ENCODE measurements at places on chromosomes 7 and 10.

GRCh38 chr10:3503299-3503698, 281.7 kb downstream of the KLF6 start:
- DNase-seq, result no peak

DNA sequence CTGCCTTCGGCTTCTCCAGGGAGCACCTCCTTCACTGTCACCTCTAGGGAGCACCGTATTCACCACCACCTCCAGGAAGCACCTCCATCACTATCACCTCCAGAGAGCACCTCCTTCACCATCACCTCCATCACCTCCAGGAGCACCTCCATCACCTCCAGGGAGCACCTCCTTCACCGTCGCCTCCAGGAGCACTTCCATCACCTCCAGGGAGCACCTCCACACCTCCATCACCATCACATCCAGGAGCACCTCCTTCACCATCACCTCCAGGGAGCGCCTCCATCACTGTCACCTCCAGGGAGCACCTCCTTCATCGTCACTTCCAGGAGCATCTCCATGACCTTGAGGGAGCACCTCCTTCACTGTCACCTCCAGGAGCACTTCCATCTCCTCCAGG, 102.3 kb downstream of the DNAJB6 start:
- DNase-seq, result no peak

DNA sequence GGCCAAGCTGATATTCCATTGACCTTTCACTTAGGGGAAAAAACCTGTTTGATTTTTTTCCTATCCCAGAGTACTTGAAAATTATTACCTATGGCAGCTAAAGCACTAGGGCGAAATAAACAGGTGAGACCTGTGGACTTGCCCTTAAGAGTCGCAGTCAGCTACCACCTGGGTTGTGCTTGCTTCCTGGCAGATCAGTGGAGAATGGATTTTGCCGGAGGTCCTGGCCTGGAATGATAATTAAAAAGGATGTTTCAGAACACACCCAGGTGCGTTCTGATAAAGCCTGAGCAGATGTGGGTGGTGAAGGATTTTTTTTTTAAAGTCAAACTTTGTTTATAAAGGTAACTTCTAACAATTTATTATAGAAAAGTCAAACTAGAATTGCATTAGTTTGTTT, 59.1 kb downstream of the AUTS2 start:
- no peak for DNase-seq

DNA sequence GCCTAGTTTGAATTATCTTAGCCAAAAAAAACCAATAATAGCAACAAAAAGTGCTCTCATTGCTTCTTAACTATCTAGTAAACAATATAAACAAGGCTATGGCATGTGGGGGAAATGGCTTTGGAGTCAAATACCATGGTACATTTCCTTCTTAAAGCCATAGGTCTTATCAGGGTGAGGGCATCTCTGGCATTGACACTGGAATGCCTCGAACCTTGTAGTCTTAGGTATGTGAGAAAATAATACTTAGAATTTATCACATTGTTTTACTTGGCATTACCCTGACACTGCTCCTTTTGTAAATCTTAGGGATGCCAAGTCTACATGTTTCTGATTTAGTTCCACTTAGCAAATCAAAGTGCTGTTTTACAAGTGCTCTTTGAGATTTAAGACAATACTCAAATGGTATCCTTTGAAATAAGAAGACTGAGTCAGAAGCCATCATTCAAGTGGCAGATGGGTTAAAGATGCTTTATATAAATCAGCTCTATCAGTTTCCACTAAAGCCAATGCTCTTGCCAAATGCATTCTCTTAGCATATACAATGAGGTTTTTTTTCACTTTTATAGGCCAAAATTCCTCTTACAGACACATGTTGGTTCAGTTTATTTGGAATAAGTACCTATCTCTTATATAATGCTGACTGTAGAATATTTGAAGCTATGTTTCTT, 155.2 kb downstream of the HPSE2 start:
- no peak for DNase-seq

- no peak for DNase-seq
Observed at GRCh38 chr7:25887266-25887665, 264.7 kb upstream of the NFE2L3 start.

GRCh38 chr10:43204943-43205671, 61.8 kb downstream of the RASGEF1A start:
- peak; percentile 33 for DNase-seq

- peak; percentile 31 for DNase-seq
Observed at GRCh38 chr7:123871998-123872867, 27.3 kb downstream of the HYAL4 start.

- peak; percentile 62 for DNase-seq
Observed at GRCh38 chr7:30911561-30911969, at the start of gene AQP1. Gene AQP1, plus strand, starts transcription at chr7:30911853. Its CDS starts 57 bp downstream, at chr7:30911910.

GRCh38 chr10:68334672-68335467, 2.1 kb upstream of the PBLD start:
- DNase-seq, result no peak

DNA sequence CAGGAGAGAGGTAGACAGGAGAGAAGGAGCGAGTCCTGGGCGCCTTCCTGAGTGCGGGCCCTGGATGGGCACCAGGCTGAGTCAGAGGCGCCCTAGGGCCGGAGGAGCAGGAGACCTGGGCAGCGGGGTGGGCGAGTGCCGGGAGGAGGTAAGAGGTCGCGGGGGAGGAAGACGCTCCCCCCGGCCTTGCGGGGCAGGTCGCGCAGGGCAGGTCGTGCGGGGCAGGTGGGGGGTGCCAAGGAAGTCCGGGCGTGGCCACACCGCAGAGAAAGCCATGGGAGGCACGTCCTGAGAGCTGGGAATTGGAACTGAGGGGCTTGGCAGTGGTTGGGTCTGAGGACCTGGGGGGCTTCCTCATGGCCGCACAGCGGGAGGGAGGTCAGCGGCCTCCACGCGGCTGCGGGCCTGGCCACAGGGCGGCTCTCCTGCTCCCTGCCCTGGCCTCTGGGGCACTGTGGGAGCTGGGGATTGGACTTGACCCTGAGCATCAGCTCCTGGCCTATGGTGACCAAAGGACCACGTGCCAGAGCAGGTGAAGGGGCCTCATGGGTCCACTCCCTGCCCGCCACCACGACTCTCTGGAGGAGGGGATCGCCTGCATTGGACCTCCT, 935 bp downstream of the MMP21 start:
- DNase-seq, result no peak

- no peak for DNase-seq
Observed at GRCh38 chr7:94170836-94171235, 166.7 kb upstream of the BET1 start.

Data from ovary (tissue), 10 donors.